ENCODE measurements at places on chromosomes 2 and 18.

DNA sequence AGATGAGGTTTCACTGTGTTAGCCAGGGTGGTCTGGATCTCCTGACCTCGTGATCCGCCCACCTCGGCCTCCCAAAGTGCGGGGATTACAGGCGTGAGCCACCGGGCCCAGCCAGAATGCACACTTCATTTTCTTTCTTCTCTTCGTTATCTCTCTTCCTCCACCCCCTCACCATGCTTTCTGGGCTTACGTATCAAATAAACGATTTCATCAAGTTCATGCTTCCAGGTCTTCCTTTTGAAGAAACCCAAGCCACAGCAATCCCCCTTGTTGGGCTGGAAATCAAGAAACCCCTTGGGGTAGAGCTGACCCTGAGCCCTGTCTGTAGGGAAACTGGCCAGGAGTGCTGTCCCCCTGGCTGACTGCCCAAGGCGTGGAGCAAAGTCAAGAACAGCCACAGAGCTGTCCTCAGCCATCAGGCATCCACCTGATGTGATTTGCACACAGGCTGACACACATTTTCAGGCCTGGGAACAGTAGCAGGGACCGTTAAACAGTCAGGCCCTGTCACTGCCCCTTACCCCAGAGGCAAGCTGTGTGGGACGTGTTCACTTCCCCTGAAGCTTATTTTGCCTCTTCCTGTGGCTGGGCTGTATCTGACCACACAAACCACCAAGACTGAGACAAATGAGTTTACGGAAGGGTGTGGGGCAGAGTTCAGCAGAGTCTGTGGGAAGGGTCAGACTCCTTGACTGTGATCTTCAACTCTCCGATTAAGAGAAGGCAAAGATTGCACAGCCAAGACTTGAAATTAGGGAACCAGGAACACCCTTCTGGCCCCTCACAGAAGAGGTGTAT is 15.1 kb upstream of the NMUR1 start:
- DNase-seq = no peak

GRCh38 chr18:48033790-48034650 is 103.6 kb upstream of the SMAD2 start:
- no peak for DNase-seq

GRCh38 chr2:181467966-181468707 is 11.0 kb downstream of the ITGA4 start:
- no peak for DNase-seq

GRCh38 chr2:113175042-113175628 is 1.4 kb downstream of the PSD4 start:
- DNase-seq = no peak

DNA sequence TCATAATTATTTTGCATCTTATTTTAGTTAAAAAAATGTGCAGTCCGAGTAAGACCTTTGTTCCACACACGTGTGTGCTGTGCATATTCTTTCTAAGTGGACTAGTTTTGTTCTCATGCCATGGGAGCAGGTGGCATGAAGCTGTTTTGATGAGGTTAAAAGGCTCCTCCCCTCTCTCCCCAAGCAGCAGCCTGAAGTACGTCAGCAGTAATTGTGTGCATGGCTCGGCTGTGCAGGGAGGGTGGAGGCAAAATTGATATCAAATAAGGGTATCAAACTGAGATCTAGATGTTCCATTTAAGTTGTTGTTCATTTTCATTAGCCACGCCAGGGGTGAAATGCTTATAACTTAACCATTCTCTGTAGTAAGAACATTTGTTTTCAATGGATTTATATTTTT is at the start of gene NYAP2:
Gene NYAP2 (plus strand): TSS at position 207 of the 400 bp plus-strand sequence. CDS start 9,171 bp downstream, outside the sequence.
- no peak for DNase-seq

DNA sequence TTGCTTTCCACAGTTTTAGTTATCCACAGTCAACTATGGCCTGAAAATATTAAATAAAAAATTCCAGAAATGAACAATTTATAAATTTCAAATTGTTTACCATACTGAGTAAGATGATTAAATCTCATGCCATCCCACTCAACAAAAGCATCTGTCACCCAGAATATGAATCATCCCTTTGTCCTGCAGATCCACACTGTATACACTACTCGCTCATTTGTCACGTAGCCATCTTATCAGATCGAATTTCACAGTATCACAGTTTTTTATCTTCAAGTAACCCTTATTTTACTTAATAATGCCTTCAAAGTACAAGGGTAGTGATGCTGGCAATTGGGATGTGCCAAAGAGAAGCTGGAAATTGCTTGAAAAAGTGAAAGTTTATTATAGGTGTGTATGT is 291.8 kb upstream of the LRATD1 start:
- no peak for DNase-seq

GRCh38 chr2:44553456-44553855 is 191.7 kb downstream of the CAMKMT start:
- DNase-seq = no peak

DNA sequence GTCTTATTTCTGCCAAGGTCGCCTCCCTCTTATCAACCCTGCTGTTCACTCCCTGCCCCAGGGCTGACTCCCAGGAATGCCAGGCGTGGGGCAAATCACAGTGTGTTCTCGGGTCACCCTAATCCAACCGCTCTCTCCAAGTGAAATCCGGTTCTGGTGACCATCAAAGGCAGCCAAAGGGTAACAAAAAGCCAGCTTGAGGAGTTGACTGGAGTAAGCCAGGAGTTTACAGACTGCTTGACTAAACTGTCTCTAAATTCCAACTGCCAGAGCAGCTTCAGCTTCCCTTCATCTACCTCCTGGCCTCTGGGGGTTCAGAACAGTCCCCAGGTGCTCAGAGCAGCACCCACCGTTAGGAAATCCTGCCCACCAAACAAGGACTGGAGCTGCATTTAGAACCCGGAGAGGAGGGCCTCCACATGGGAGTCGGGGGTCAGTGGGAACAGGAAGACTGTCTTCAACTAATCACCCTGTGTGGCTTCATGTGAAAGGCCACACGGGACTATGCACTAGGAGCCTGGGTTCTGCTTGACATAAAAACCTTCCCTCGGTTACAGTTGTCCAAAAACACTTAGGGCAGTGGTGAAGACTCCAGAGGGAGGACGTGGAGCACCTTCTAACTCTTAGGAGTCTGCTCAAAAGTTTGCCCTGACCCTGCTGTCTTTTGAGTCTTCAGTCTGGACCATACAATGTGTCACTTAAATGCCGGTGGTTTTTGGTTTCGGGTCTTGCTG is 24.2 kb upstream of the MCFD2 start:
- DNase-seq = no peak

DNA sequence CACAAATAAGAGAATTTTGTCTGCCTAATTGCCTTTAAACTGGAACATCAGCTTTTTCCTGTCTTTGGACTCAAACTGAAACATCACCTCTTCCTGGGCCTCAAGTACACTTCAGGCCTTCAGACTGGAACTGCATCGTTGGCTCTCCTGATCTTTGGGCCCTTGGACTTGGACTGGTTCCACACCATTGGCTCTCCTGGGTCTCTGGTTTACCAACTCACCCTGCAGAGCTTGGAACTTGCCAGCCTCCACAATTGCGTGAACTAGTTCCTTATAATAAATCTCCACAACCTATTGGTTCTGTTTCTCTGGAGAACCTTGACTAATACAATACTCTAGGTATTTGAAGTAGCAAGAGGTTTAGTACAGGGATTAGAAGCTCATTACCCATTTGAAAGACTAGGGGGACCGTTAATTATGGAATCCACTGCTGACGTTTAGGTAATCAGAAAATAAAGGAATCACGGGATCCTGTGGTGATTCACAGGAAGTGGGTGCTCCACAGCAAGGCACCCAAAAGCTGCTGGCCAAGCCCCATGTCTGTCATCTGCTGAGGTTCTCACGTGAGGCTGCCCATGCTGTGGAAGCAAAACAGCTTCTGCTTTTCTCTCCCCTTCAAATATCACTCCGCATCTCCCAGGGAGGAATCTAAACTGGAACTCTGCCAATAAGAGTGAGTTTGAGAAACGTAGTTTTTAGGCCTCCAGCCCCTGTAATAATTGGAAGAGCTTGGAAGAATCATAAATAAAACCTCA is 20.0 kb upstream of the SGPP2 start:
- DNase-seq = no peak

DNA sequence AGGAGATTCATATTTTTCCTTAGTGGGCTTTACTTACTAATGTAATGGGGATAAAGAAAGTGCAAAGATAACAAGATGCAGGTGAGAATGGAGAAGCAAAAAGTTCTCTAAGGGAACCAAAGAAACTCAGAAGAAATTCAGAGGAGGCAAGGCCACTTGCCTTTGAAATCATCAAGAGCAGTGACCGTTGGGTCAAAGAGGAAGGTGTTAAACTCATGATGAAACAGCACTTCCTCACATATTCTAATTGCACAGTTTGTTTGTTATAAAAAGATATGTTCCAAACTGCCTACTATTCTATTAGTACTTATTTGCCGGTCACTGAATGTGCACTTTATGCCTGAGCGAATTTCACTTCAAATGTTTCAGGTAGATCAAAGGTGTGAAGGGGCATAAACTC is 975.1 kb downstream of the BCL11A start:
- no peak for DNase-seq
